Dorsolateral prefrontal cortex (tissue), 122 donors: ENCODE measurements at places on chromosomes 5 and 9.

- no peak for DNase-seq
Observed at GRCh38 chr5:73278693-73279092, 105.7 kb downstream of the TMEM174 start.

GRCh38 chr5:131381777-131382176 lies 117.9 kb downstream of the CDC42SE2 start:
- no peak for DNase-seq

DNA sequence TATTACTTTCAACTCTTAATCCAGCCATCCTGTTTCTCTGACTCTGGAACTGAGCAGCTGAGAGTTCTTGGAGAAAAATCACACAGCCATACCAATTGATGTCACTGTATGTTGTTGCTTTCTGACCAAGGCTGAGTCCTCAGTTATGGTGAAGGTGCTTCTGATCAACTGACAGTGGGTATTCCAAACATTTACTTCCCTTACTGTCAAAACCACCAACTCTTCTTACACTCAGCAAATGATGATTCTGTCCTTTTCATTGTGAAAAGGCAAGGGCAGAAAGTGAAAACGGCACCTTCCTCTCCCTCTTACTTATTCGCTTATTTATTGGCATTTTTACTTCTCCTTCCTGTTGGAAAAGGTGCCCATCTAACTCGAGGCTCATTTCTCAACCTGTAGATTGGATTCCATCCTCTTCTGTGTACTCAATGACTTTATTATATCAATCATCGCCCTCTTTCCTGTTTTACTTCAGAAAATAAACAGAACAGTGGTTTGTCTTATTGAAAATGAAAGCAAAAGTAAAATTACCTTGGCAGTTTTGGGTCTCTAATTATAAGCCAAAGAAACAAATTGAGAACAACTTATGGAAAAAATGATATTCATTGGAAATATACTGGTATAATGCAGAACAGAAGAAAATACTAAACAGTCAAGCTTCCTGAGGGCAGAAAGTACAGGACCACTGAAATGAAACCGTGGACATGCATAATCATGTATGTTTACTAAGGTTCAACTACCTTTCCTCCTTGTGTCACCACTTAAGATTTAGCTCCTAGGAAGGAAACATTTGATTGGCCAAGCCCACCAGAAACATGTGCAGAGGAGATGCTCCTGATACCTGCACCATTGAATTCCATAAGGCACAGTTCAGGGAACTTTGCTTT lies 104.5 kb upstream of the CHD1 start:
- no peak for DNase-seq

DNA sequence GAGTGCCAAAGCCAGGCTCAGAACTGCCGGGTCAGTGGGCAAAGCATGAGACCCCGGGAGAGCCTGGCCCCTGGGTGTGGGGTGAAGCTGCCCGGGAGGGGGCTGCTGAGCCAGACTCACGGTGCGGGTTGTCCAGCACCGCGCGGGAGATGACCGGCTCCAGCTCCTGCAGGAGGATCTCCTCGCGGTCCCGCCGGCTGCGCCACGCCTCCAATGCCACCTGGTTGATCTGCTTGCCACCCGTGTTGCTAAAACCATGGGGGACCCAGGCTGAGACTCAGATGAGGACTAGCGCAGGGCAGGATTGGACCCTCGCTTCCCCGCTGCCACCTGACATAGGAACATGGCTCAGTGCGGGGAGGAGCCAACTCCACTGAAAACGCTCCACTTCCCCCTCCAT lies 2.6 kb downstream of the TOR2A start:
- DNase-seq = no peak

DNA sequence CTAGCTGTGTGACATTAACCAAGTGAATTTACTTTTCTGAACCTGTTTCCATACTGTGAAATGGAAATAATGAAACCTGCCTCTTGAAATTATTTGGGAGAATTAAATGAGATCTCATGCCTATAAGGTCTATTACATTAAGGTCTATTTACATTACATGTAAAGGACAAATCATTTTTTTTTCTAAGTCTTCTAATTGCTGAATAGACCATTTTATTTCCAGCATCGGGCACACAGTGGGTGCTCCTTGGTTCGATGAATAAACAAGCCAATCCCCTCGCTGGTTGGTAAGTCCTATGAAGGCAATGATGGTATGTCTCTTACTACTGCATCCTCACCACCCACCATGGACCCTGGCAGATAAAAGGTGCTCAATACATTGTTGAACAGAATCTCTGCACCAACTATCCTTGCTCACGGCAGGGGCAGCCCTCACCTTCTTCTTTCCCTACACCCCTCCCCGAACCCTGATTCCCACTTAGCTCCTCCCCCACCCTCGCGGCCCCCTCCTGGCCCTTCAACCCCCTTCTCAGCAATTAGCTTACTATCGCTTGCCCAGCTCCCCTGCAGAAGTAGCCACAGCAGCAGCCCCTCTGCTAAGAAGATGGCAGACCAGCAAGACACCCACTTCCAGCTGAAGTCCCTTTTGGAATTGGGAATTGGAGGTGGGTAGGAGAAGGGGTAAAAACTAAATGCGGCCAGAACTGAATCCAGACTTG lies 3.0 kb downstream of the PCDH1 start:
- DNase-seq = no peak

DNA sequence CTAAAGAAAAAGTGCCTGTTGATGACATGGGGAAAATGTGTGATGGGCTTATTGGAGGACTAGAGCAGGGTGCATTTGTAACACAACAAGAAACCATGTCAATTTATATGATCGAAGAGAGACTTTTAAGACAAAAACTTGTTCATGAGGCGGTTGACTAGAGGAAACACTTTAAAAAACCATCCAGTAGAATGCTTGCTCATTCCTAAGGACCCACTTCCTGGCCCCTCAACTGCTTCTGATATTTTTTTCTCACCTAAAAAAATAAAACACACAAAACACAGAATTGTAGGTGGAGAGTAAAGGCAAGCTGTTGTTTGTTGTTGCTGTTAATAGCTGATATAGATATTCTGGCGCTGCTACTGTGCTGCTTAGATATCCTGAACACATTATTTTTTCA lies 50.6 kb downstream of the SPIN1 start:
- no peak for DNase-seq

DNA sequence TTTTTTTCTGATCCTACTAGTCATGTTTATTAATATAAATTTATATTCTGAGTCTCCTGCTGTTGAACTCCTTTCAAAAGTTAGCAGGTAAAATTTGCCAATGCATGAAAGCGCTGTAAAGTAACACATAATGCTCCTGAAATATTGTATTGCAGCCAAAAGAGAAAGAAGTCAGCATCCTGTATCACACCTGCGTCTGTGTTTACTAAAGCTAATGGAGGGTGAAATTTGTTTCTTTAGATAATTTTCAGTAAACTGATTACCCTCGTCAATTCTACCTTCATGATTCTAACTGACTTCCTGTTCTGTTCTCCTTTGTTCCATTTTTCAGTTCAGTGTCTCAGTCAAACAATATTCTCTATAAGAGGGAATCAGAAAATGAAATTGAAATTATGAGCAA lies 415.4 kb downstream of the CDH9 start:
- DNase-seq = no peak

GRCh38 chr5:36610621-36611020 lies 4.2 kb downstream of the SLC1A3 start:
- DNase-seq = no peak

DNA sequence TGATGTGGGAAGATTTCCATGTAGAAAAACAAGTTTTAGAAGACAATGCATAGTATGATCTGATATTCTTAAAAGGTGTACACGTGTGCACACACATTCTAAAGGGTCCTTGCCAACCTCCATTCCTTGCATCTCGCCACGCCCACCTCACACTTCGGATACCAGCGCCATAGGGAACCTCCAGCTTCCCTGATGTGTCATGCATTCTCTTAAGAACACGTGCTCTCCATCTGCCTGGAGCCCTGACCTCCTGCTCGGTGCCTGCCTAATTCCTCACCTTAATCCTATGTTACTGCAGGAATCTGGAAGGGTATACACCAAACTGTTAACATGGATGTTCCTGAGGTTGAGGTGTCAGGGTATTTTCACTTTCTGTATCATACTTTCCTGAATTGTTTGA lies 63.1 kb downstream of the PTCD2 start:
- no peak for DNase-seq

GRCh38 chr5:32102254-32102986 lies 71.7 kb downstream of the GOLPH3 start:
- DNase-seq = no peak

DNA sequence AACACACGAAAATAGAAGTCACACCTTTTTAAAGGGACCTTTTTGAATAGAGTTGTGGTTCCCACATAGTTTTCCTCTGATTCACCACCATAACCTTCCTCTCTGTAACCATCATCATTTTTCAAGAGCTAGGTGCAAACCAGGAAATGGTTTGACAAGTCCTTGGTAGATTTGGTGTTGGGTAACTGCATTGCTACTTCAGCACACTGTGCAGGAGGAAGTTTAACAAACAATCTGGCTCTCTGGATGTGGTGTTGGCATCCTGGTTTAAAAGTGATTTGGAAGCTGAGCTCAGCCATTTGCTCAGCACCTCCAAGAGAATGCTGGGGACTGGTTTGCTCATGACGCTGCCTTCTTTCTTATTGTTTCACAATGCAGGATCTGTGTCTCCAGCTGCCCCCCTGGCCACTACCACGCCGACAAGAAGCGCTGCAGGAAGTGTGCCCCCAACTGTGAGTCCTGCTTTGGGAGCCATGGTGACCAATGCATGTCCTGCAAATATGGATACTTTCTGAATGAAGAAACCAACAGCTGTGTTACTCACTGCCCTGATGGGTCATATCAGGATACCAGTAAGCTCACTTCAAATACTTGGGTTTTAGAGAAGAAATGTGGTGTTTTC lies 213.1 kb downstream of the RFK start:
- no peak for DNase-seq

DNA sequence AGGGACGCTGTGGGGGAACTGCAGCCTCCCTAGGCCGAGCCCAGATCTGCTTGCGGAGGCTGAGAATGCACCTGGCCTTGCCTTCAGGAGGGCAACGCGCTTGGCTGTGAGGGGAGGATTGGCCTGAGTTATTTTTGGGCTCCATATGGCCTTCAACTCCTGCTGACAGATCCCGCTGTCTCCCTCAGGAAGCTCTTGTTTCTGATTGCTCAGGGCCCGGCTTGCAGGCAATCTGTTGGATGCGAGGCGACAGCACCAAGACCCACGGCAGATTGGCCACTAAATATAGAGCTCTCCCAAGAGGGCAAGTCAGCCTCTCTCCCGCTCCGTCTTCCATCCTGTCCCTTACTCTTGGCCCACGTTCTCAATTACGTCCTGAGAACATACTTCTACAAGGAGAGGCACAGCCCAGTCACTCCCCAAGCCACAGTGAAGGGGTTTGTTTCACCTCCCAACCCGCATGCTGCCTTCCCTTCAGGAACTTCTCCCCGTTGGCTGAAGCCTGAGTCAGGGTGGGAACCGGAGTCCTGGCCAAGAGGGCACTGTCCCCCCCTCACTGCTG lies 53.6 kb downstream of the RASGEF1C start:
- DNase-seq = no peak

DNA sequence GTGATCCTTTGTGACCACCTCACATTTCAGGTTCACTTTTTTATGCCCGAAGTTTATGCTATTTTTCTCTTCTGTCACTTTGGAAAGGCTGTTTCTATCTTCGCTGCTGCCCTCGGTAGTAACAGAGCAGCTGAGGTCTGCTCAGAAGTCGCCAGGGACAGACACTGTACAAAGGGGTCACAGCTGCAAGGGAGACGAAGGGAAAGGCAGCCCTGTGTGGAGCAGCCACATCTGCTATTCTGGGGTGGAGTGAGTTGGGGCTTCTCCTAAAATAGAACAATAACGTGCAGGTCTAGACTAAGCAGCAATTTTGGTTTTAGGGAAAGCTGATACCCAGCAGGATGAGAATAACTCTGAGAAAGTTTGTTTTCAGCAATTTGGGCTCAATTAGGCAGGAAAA lies 72.5 kb downstream of the ACTL7B start:
- no peak for DNase-seq
